NCI-H146 (cell line): ENCODE measurements at places on chromosomes 12 and 14.

- peak; percentile 78 for DNase-seq
Observed at GRCh38 chr12:3747976-3748619, 4.8 kb downstream of the CRACR2A start.

GRCh38 chr12:78096909-78097597, 266.4 kb downstream of the NAV3 start:
- DNase-seq: no peak

DNA sequence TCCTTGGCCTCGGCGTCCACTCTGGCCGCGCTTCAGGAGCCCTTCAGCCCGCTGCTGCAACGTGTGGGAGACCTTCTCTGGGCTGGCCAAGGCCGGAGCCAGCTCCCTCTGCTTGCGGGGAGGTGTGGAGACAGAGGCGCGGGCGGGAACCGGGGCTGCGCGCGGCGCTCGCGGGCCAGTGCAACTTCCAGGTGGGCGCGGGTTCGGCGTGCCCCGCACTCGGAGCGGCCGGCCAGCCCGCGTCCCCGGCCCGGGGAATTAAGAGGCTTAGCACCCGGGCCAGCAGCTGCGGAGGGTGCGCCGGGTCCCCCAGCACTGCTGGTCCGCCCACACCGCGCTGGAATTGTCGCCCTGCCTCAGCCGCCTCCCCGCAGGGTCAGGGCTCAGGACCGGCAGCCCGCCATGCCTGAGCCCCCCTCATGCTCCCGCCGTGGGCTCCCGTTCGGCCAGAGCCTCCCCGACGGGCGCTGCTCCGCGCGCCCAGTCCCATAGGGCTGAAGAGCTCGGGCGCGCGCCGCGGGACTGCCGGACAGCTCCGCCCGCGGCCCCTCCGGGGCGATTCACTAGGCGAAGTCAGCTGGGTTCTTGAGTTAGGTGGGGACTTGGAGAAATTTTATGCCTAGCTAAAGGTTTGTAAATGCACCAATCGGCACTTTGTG, 673.9 kb downstream of the SLC16A7 start:
- DNase-seq: no peak

DNA sequence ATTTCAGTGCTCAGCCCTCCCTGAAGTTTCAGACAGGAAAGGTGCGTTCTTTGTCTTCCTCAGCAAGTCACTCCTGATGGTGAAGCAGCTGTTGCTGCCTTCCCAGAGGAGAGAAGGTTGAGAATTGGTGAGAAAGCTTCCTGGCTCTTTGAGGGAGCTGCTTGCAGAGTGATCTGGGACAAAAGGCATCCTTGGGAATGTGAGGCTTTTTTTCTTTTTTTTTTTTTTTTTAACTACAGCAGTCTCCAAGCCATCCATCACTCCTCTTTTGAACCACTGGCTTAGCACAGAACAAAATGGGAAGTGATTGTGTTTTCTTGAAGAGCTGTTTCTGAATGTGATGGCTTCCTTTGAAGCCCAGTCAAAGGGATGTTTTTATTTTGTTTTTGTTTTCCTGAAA, 120.4 kb upstream of the LRIG3 start:
- peak; percentile 36 for DNase-seq

DNA sequence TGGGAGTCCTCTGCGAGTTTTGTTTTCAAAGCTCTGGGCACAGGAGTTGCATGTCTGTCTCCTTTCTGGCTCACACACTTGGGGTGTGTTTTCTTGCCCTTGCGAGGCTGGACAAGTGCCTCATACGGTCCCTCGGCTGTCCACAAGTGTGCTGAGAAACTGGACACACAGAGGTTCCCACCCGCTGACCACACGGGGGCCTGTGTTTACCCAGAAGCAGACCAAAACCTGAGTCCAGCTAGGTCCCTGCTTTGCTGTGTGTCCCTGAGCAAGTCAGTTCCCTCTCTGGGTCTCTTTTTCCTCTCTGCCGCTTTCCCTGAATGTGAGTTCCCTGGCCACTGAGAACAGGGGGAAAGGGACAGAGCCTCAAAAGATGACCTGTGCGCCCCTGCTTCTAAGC, 678 bp upstream of the OAS2 start:
- no peak for DNase-seq

DNA sequence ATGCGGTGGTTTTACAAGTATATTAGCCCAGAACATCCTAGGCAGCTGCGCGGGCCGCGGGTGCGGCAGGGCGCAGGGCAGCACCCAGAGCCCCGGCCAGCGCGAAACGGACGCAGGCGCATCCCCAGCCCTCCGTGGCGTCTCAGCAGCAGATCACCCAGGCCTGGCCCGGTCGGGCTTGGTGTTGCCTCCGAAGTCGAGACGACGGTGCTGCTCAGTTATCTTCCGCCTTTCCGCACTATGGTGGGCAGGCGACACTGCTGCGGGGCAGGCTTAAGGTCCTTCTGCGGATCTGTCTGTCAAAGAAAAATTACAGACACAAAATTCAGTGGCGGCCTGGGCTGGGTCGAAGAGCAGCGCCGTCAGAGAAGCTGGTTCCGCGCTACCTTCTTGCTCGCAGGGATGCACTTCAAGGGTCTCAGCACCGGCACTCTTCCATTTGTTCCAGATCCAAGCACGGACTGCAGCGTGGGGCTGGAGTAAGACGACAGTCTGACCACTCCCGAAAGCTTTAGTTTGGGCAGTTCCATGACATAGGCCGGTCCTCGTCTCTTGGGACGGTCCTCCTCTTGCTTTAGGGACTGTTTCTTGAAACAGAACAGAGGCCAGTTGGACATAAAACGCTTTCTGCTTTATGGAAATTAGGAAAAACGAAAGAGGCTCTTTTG, 75.8 kb downstream of the MOK start:
- DNase-seq: no peak

DNA sequence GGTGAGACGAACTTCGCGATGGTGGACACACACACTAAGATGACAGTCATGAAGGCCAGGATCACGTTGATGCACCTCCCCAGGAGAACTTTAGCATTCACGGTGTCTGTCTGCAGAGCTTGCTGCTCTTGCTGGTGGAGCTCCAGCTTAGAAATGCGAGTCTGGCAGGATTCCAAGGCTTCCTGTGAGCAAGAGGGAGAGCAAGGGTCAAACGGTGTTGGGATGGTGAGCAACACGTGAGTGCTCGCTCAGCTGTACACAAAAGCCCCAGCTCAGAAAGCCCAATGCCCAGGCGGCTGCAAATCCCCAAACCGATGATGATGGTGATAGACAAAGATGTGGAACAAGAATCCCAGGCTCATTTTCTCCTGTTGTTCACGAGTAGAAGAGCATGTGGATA, 78.8 kb downstream of the TMCC3 start:
- DNase-seq: peak; percentile 8
